ENCODE measurements at places on chromosomes 1 and 21.

DNA sequence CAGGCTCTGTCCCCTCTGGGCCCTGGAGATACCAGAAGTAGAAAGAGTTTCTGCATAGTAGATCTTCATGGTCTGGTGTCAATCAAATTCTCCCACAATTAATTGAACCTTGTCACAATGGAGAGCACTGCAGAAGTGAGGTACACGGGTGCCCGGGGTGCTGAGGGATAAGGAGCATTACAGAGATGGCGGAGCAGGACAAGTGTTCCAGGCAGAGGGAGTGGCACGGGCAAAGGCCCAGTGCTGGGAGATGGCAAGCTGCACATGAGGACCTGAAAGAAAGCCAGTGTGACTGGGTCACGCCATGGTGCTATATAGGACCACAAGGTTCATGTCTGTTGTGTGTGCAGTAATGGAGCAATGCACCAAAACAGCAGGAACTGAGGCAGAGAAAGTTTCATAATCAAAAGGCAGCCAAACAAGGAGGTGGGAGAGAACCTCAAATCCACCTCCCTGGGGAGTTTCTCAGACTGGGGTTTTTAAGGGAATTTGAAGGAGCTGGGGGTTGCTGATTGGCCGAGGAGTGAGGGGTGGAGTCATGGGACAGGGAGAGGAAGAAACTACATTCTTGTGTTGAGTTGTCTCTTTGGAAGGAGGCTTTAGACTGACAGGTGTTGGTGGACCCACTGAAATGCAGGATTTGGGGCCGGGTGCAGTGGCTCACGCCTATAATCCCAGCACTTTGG, 27.7 kb downstream of the ACOT11 start:
- no peak for DNase-seq

DNA sequence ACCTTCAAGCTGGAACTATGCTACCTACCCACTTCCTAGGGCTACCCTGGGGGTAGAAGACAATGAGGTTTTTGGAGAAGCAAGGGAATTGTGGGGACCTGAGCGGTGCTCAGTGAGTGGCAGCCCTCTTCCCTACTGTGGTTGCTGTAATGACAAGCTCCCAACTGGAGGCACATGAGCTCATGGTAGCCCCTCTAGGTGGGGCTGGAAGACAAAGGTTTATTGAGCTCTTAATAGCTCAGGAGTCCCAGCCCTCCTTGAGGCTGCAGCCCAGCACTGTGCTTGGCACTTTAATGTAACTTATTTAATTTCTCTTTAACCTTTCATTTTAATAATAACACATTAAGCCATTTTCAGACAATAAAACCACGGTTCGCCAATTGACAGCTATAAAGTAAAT, 528.9 kb downstream of the OMA1 start:
- no peak for DNase-seq

DNA sequence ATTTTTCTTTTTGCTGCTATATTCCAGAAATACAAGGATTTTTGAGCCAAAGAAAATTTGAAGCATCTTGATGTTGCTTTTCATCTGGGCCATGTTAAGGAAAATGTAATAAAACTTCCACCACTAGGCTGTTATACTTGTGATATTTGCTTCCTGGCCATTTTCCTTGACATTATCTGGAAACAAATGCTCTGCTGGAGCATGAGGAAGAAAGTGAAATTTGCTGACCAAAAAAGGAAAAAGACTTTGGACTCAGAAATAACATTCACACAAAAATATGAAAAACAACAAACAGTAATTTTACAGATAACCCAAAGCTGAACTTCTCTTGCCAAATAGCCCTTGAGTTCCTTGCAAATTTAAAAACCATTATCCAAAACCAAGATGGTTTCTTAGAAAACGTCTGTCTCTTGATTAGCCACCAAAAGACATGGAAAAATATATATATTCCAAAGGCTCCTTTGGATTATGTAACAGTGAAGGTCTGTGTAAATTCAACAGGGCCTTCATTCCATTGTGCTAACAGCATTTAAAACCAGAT, 344.5 kb downstream of the LMX1A start:
- DNase-seq, result no peak

DNA sequence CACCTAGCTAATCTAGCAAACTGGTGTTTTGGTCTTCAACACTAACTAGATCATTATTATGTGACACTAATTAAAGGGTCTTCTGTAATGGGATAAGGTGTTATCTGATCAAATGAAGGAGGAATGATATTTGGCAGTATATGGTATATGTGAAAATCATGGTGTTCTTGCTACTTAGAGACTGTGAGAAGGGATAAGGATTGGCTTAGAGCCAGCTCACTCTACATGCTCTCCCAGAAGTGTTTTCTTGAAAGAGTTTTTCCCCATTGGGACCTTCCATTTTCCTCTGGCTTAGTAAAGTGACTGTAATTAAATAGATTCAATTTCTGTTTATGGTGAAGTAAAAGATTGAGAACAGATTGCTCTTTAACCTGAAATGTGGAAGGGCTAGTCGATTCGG, 71.2 kb upstream of the RGL1 start:
- DNase-seq, result no peak

DNA sequence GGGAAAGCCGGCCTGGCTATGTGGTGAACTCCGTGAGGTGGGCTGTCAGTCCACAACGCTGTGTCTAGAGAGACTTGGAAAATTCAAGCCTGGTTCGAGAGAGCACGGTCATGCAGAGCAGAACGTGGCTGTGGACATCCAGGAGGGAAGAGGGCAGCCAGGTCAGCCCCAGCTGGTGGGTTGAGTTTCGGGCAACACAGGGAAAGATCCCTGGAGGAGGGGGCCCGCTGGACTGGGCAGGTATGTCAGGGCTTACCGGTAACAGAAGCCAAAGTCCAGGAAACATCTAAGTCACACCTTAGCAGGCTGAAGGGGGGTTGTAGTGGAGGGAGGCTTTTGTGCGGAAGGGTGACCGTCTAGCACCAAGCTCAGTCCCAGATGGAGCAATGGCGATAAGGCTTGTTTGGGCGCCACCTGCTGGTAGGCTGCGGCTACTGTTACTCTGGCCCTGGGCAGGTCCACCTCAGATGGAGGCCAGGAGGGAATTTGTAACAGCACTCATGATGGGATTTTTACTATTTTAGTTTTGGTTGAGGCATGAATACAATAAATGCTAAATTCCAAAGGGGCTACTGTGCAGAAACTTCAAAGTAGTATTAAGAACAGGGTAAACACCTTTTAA, 143.3 kb upstream of the ZNF644 start:
- DNase-seq, result peak; percentile 72

DNA sequence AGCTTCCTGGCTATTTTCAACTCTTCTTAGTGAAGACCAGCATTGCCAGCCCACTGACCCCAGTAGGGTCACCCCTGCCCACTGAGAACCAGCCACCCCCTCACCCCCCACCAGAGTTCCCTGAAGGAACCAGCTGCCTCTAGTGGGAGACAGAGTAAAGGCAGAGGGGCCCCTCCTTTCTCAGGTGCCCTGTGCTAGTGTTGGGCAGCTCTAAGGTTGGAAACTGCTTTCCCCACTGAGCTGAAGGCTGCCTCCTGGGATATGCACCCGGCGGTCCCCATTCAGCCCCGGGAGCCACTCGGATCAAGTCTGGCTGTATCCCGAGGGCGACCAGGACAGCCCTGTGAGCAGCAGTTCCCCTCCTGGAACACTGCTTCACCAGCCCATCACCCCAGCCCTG, 111.0 kb downstream of the PGBD5 start:
- DNase-seq, result no peak

Data from PC-9 (cell line).